ENCODE measurements at places on chromosomes 4 and X.

- no peak for DNase-seq
These were observed 108.8 kb upstream of the STIM2 start for GRCh38 chr4:26751838-26752237.

- DNase-seq = no peak
These were observed 125.0 kb downstream of the RASGEF1B start for GRCh38 chr4:81346719-81347118.

DNA sequence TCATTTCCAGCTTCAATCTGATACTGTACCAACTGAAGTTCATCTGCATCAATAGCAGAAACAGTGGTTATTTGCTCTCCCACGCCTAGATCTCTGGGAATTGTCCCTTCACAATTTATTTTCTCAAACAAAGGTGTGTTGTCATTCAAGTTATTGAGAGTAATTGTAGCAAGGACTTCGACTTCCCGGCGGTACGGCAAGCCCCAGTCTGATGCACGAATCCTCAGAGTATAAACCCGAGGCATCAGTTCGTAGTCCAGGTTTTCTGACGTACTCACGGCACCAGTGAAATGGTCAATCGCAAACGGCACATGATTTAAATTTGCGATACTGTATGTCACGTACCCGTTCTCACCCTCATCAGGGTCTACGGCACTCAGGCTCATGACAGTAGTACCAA lies 15.7 kb downstream of the FAT1 start:
- no peak for DNase-seq

DNA sequence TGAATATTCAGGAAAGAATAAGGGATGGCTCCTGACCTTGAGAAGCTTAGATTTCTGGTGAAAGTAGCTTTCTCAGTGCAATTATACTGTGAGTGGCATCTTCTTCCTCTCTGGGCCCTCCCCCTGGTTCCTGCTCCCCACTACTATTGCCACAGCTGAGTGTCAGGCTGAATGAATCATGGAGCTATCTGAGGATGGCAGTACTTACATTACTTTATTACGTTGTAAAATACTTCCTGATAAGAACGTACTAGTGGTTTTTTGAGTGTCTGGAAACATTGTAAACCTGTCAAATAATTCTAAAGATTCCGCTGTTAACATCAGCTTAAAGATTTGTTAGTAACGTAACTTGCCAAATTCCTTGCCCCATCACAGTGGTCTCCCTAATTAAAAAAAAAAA lies 36.2 kb downstream of the ARHGAP10 start:
- DNase-seq = peak; percentile 81

DNA sequence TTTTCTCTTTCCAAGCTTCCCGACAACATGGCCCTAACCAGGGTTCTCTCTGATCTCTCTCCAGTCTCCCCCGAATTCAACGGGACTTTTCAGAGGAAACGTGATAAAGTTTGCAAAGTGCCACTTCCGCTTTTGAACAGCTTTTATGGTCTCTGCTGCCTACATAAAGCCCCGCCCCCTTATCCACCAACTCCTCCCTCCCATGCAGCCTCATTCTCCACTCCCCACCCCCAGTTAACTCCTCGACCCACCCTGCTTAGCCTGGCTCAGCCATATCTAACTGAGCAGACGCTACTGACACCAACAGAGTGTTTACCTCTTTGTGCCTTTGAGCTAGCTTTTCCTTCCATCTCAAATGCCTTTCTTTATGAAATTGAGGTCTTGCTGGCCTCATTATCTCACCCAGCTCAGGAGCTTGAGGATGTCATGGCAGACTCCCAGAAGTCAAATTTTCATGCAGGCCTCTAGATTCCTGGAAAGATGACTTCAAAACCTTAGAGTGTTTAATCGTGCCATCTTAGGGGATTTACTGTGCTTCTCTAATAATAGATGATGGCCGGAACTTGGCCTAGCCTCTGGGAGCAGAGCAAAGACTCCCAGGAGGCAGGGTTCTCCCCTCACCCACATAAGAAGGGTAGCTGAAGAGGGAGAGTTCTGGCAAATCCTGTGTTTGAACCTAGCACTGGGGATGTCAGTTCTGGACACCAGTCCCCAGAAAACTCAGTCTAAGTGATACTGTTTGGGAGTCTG lies 606.0 kb downstream of the BCOR start:
- DNase-seq = peak; percentile 95

DNA sequence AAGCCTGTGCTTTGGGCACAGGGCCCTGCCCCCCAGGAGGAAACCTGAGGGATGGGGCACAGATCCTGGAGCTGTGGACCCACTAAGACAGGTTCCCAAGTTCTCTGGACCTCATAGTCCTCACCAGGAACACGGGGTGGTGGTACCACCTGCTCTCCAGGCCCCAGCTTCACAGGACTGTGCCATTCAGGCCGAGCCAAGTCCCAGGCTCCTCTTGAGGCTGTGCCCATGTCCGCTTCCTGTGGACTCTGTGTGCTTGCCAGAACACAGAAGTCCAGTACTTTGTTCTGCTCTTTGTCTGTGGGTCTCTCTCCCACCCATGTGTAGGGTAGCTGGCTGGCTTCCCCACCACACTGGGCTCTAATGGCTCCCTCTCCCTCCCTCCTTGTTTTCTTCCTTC lies 104.5 kb upstream of the PSAPL1 start:
- DNase-seq = no peak

DNA sequence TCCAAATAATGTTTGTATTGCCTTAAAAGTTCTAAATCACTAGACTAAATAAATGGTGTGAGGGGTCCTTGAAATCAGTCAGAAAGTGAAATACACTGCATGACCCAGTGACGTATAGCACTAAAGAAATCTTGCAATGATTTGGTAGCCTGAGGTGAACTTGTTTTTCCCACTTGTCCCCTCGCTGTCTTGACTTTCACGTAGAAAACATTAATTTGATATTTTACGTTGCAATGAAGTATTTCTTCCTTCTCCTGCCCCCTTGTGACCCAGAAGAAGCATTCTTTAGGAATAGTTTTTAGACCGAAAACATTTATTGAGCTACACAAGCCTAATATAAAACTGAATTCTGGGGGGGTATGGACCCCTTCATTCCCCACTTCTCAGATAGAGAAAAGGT lies 3.7 kb downstream of the KLB start:
- DNase-seq = peak; percentile 32

- no peak for DNase-seq
These were observed 237.9 kb upstream of the GK2 start for GRCh38 chr4:79645942-79646341.

Data from hematopoietic multipotent progenitor cell treated with erythropoietin and hydrocortisone succinate and interleukin-3 and kit ligand, for 4 days (in vitro differentiated cells).